AML-193 (cell line): ENCODE measurements at places on chromosomes 6 and 20.

DNA sequence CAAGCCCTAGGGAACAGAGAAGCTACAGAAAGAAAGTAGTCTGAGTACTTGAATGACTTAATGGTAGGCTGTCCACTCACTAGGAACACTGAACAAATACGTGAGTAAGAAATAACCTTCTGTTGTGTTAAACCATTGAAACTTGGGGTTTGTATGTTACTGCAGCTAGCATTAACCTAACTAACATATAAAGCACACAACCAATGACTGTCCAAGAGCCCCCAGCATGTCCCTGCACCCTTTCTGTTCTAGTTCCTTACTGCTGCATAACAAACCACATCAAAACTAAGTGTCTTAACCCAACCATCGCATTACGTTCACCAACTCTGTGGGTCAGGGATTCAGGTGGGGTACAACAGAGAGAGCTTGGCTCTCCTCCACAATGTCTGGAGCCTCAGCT is 10.5 kb upstream of the RNF8 start:
- DNase-seq = no peak

GRCh38 chr6:133837801-133838349 is 51.0 kb upstream of the TCF21 start:
- peak; percentile 10 for DNase-seq

DNA sequence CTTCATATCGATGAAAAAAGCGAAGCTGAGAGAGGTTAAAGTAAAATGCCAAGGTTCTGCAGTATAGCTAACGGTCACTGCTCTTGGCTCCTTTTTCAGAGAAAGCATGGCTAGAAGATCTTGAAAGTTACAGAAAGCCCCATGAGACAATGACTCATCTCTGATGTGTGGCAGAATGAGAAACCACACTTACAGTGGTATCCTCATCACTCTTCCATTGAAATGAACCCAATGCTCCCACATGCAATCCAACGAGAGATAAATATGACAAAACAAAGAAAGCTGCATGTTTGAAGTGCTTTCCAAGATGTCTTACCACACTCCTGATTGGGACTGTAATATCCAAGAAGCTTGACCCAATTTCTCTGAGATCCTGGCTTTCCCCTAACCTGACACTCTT is 694.9 kb downstream of the PRKN start:
- DNase-seq = no peak

- DNase-seq = no peak
Observed at GRCh38 chr6:120447605-120448004, 886.7 kb downstream of the TBC1D32 start.

GRCh38 chr6:56232436-56232835 is 14.9 kb downstream of the COL21A1 start:
- no peak for DNase-seq

DNA sequence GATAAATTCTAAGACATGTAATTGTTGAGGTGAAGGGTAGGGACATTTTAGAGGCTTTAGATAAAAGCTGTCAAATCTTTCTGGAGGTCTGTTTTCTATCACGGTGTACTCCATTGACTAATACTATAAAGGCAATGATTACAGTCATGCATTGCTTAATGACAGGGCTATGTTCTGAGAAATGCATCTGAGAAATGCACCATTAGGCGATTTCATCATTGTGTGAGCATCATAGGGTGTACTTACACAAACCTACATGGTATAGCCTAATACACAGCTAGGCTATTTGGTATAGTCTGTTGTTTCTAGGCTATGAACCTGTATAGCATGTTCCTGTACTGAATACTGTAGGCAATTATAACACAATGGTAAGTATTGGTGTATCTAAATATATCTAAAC is 71.3 kb upstream of the FYN start:
- no peak for DNase-seq

DNA sequence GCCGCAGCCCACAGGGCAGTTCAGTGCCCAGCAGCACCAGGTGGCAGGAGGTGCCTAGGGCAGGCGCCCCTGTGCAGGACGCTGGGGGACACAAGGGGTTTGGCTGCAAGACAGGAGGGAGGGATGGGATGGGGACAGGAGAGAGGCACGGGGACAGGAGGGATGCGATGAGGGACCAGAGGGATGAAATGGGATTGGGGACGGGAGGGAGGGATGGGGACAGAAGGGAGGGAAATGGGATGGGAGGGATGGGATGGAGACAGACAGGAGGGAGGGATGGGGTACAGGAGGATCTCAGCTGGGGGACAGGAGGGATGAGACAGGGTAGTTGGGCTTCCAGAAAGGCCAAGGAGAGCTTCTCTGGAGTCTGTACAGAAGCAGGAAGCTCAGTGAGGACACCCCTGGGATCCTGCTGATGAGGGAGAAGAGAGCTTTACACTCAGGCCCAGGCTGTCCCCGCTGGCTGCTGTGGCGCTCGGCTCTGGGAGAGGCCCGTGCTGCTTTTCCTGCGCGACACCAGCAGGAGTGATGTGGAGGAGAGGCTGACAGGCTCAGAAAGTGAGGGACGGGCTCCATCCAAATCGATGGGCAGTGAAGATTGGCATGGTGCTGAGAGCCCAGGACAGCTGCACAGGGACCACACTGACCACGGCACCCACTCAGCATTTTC is 400.8 kb downstream of the SMOC2 start:
- no peak for DNase-seq

- no peak for DNase-seq
Observed at GRCh38 chr6:47071681-47072080, 29.5 kb upstream of the ADGRF1 start.

GRCh38 chr20:40958598-40958997 is 70.0 kb upstream of the TOP1 start:
- no peak for DNase-seq

DNA sequence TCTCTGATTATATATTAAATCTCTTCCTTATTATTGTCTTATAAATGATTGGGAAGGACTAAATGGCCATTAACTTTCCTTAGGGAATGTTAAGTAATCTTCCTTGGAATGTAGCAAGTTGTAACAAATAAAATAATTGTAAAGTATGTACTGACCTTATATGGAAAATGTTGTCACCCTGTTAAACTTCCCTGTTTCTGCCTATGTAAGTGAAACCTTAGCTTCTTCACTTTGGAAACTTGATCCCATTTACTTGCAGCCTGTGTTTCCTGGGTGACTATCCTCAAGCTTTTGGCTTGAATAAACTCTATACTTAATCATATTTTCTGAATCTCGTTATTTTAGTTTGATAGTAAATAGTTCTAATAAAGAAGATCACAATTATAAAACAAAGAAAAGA is 519.5 kb upstream of the PTCHD4 start:
- no peak for DNase-seq

GRCh38 chr20:40575851-40576250 is 113.2 kb downstream of the MAFB start:
- DNase-seq = no peak

DNA sequence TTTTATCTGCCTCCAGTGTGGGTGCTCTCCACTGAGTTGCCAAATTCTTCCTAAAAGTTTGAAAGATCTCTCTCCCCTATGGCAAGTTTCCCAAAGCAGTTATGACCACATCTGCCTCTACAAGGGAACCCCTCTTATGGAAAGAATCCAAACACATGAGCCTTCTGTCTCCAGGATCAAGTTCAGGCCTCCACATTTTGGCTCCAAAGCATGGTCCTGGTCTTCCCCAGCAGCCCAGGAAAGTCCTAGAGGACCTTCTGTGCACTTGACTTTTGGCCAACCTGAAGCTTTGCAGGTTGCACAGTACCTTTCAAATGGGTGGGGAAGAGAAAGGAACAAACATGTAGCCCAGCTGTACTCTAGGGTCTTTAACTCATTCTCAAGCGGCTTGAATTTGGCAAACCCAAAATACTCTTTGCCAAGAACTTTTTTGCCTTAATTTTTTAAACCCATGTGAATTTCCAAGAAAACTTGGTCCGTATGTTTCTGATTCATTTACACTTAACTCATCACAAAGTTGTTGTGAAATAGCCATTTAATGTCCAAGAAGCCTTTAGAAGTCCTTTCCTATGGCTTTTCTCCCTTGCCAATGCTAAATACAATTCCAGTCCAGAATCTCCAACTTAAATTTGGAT is 240.1 kb upstream of the TBX18 start:
- DNase-seq = no peak

DNA sequence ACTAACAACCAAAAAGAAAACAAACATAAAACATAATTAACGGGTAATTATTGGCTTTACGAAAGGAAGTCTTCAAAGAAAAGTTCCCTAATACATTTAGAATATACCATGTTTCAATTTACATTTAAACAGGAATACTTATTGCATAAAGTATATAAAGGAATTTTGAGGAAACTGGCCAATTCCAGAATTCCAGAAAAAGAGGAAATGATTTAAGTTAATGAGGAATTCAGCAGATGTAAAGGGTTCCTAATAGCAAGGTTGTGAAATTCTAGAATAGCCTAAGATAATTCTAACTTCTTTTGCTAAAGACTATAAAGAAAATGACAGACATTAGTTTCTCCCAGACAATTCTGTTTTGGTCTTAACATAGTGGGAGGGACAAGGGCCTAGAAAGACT is 35.0 kb downstream of the DTNBP1 start:
- no peak for DNase-seq

DNA sequence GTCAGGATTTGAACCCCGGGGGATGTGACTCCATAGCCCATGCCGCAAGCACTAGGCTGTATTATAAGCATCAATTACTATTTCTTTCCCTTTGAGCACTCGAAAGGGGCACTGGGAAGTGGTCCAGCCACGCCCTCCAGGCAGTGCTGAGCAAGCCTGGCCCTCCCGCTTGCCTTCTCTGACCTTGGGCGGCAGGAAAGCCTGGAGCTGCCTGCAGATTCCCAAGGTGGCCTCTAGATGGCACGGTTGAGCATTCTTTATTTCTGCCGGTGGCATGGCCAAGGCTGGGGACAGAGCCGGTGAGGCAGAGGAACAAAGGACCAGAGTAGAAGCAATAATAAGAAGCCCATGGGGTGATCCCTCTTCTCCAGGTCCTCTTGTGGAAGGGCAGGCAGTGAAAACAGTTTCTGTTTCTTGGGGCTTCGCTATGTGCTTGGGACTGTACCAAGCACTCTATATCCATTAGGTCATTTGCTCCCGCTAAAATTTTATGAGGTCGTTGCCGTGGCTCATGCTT is 32.0 kb downstream of the ARHGAP40 start:
- DNase-seq = peak; percentile 57

DNA sequence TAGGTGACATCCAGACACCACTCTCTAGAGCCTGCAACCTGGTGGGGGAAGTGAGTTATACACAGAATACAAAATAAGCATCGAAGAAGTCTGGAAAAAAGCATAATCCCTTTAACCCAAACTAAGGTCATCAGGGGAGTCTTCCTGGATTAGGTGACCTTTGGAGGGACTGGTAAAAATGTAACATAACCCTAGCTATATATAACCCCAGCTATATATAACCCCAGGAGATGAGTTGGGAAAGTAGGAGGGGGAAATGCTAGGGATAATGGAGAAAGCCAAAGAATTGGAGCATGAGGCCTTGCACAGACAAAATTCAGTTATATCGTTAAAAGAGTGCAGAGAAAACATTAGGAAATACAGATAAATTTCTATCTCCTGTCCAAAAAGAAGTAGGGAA is 164.8 kb downstream of the QRSL1 start:
- no peak for DNase-seq

DNA sequence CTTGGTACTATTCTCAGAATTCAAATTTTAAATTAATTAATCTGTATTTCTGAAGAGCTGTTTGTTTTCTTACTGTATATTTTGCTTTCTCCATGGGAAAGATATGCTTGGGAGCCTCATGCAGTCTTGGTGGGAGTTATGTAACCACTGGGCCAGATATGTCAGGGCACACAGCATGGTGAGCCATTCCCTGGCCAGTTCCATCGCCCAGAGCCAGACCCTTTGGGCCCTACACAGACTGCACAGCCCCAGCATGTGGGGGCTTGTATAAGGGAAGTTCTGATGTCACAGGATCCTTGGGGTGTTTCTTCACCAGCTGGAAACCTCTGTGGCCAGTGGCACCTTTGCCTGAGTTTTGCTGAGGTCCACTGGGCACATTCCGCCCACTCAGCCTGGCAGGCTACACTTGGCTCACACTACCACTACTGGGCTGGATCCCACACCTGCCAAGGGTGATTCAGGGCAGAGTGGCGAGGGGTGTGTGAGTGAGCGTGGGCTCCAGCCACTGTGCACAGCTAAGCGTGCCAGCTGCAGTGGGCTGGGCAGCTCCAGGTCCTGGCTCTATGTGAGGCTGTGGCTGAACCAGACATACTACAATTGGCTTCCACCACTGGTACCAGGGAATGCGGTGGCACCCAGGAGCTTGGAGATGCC is 293.5 kb downstream of the ARHGAP18 start:
- no peak for DNase-seq

DNA sequence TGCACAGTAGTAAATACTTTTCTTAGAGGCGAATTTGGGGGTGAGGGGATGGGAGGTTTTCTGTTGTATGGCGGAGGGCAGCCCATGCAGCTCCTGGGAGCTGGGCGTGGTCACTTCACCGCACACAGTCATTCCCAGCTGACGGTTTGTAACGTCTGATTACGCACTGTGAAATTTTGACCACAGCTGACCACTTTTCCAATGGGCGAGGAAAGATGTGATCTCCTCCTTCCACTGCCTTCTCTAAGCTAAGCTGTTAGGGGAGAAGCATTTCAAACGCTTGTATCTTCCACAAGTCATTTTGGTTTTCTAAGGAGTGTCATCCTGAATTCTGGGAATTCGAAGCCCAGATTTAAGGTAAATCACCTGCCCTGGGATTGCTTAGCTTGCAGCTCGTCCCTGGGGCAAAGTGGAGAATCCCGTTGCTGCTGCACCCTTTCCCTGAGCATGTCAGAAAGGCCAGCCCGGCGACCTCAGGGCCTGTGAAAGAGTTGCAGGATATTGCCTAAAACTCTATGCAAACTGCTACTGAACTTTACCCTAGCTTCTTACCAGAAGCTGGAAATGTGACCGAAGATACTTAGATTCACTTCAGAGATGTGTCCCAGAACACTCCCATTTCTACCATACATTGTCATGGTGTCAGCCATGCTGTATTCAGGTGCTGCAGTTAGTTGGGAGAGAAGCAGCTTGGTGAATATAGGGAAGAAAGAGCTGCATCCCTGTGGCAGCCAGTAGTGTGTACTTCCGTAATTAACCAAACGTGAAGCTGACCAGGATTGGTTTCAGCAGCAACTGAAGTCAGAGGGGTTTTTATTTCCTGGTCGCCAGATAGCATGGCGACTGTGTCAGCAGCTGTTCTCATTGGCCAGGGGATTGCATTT is 58.9 kb downstream of the RREB1 start:
- peak; percentile 71 for DNase-seq

GRCh38 chr20:37356387-37356786 is 10.4 kb downstream of the SRC start:
- peak; percentile 82 for DNase-seq

- no peak for DNase-seq
Observed at GRCh38 chr6:24340998-24341938, 16.6 kb downstream of the DCDC2 start.
